ENCODE measurements at places on chromosomes 2 and 18. TPM values are rescaled to one million over a fixed set of nuclear protein-coding genes. Genes with fewer than 3 reads are reported as not detected.

ABHD1 gene
- 1.6 TPM for total RNA-seq

SKA1 gene
- 11.3 TPM for total RNA-seq

ANO7 gene
- total RNA-seq, result 1.6 TPM

BCL11A gene
- total RNA-seq, result 0.09 TPM

POTEJ gene
- total RNA-seq, result not detected

CFAP221 gene
- total RNA-seq, result 0.14 TPM

MAP2 gene
- total RNA-seq, result 1.5 TPM

SERPINB5 gene
- total RNA-seq, result 0.10 TPM

CYB5A gene
- total RNA-seq, result 127 TPM

RESP18 gene
- total RNA-seq, result not detected

BOD1L2 gene
- total RNA-seq, result not detected

CKAP2L gene
- 13.9 TPM for total RNA-seq

SCTR gene
- not detected for total RNA-seq

REG1B gene
- not detected for total RNA-seq

GPR45 gene
- total RNA-seq, result not detected

TUBA3E gene
- 6.9 TPM for total RNA-seq

TGIF1 gene
- 87.6 TPM for total RNA-seq

CD8B gene
- total RNA-seq, result not detected

THOC1 gene
- 17.9 TPM for total RNA-seq

KLHL14 gene
- total RNA-seq, result not detected

RAPH1 gene
- total RNA-seq, result 8.1 TPM

SCYGR4 gene
- not detected for total RNA-seq

SLC4A3 gene
- 3.6 TPM for total RNA-seq

MEP1B gene
- total RNA-seq, result 0.04 TPM

ZNF521 gene
- not detected for total RNA-seq

GBX2 gene
- 2.3 TPM for total RNA-seq

CNPPD1 gene
- total RNA-seq, result 48.7 TPM

ADD2 gene
- total RNA-seq, result 25.0 TPM

CFC1 gene
- 0.11 TPM for total RNA-seq

INPP4A gene
- total RNA-seq, result 7.3 TPM

Measured in A549 treated with AZD2906 at 1 μM for 4 hours (cell line).